Nucleus accumbens (tissue), 56 donors: ENCODE measurements at places on chromosomes 5 and 9.

DNA sequence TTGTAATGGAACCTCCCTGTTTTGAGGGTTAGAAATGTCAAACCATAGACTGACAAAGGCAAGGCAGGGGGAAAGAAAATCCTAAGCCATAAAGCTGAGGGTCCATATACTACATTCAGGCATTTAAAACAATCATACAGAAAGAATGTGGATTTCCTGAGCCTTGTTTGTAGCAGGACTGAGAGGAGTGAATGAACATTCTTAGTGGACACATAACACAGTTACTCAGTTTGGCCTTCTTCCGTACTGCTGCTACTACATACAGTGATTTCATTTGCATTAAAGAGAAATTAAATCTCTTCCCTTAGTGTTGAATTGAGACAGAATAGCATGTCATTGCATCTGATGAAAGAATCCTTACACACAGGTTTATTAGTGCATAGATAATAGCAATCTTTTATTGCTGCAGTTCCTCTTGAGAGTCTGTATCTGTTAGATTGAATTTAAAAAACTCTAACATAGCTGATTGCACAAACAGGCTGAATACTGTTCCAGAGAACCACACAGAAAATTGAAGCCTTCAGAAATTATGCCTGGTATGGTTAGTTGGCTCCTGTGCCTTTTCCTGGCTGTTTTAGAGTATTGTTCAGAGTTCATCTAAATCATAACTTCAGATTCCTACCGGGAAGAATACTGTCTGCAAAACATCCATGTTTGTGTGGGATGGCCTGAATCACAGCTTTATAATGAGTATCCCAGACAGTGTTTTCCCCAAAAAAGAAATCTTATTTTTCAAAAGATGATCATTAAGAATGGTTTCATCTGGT is 2.0 kb upstream of the MTX3 start:
- DNase-seq: no peak

- no peak for DNase-seq
Measured at GRCh38 chr9:6564360-6564759, 81.2 kb downstream of the GLDC start.

DNA sequence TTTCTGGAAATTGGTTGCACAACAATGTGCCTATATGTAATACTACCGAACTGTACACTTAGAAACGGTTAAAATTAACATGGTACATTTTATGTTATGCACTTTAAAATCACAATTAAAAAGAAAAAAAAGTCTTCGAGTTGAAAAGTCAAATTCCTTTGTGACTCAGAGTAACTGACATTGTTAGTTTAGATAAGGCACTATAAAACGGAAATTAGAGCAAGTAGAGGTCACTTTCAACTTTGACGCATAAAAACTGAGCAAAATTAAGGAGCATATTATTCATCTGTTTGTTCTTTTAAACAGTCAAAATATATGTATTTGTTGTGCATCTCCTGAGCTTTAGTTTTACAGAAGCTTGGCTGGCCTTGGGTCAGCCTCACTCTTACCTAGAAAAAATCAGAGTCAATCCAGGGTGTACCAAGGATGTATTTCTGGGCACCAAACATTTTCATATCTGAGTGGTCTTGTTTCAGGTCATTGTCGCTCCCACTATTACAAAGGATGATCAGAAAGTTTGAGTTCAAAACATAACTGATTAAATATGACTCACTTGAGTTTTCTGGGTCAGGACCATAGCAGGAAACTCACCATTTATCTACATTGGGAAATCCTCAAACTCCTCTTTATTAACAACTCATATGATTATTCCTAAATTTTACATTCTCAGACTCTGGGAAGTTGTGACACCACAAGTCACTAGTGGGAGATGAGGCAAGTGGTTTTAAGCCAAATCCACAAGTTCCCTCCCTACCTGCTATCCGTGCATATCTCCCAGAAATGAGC is 160.6 kb downstream of the CCDC192 start:
- no peak for DNase-seq

DNA sequence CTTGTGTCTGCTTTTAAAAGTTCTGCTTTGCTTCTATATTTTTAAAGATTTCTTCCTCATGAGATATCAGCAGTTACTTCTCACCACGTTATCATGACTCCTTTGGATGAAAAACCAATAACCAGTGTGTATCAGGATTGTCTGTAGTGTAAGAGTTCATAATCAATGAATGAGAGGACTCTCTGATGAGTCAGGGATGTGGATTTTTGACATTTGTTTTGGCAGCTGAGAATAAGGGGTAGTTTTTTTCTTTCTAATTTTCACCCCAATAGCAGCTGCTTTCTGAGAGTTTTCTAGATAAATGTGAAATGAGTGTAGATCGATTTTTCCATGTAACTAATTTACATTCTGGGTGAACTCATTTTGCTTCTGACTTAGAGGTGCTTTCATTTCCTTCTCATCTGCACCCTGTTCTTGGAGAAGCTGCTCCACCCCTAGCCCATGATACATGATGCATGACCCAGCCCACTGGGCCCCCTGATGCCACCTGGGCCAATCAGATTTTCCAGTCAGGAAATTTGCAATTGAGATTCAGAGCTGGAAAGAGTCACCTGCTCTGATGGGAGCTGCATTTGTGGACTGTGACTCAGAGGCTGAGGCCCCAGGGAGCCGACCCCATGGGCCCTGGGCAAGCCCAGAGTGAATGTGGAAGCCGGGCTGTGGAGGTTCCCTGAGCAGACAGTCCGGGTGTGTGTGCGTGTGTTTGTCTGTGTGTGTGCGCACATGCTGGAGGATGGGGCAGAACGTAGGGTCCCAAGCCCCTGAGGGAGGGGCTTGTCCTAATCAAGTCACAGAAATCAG is 159.3 kb downstream of the RGS3 start:
- DNase-seq: no peak

GRCh38 chr5:58921159-58921558 is 338.3 kb downstream of the RAB3C start:
- no peak for DNase-seq

DNA sequence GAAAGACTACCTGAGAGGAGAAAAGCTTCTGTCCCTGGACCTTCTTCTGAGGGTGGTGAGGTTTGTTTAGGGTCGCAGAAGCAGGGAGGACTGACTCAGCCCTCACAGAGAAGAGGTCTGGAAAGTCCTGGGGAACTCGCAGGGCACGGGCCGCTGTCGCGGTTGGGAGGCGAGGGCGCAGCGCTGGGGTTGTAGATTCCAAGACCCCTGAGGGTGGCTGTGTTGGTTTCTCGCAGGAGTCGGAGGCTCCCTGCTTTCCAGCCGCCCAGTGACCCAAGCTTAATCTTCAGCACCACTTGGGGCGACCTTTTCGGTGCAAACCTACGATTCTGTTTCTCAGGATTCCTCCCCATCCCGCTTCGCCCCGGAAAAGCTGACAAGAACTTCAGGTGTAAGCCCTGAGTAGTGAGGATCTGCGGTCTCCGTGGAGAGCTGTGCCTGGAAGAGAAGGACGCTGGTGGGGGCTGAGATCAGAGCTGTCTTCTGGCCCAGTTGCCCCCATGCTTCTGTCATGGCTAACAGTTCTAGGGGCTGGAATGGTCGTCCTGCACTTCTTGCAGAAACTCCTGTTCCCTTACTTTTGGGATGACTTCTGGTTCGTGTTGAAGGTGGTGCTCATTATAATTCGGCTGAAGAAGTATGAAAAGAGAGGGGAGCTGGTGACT is 482 bp downstream of the SLC27A6 start:
- DNase-seq: no peak

- DNase-seq: no peak
Measured at GRCh38 chr5:143672806-143673205, 139.2 kb upstream of the HMHB1 start.
